M059J (cell line): ENCODE measurements at places on chromosomes 7 and 10. TPM values are rescaled to one million over a fixed set of nuclear protein-coding genes. Genes with fewer than 3 reads are reported as not detected.

Gene TAS2R16
- not detected in 2 replicates for total RNA-seq

Gene MACROH2A2
- 2.1 TPM in 2 replicates for total RNA-seq

Gene WBP1L
- total RNA-seq: 24.9 and 31.3 TPM in 2 replicates

Gene HOXA9
- total RNA-seq: 66.1 and 66.8 TPM in 2 replicates

Gene UPK3BL1
- 4.0 and 6.2 TPM in 2 replicates for total RNA-seq

Gene PRKCQ
- total RNA-seq: 0.10 TPM in 1 of 2 replicates, not detected in the other

Gene PRKG1
- 1.7 and 2.2 TPM in 2 replicates for total RNA-seq

Gene SLC18A2
- total RNA-seq: not detected in 2 replicates

Gene MRPS24
- total RNA-seq: 206 and 260 TPM in 2 replicates

Gene CYP2C19
- total RNA-seq: not detected in 2 replicates

Gene DENND2A
- total RNA-seq: 11.5 and 19.9 TPM in 2 replicates

Gene CPA2
- total RNA-seq: 0.17 and 3.0 TPM in 2 replicates

Gene CLDN3
- not detected in 2 replicates for total RNA-seq

Gene FLNC
- 60.7 and 150 TPM in 2 replicates for total RNA-seq

Gene RBM20
- total RNA-seq: 0.02 and 1.8 TPM in 2 replicates

Gene ARHGAP21
- 22.3 and 26.4 TPM in 2 replicates for total RNA-seq

Gene CDC14C
- 0.07 and 0.10 TPM in 2 replicates for total RNA-seq

Gene IQCE
- 7.9 and 11.2 TPM in 2 replicates for total RNA-seq

Gene HYAL4
- total RNA-seq: not detected in 2 replicates

Gene CFAP69
- total RNA-seq: 1.6 and 3.2 TPM in 2 replicates

Gene RBM17
- total RNA-seq: 15.5 and 17.1 TPM in 2 replicates

Gene GCK
- not detected in 2 replicates for total RNA-seq

Gene FAM25C
- not detected in 2 replicates for total RNA-seq

Gene CTAGE6
- total RNA-seq: not detected in 2 replicates

Gene SERPINE1
- 102 and 119 TPM in 2 replicates for total RNA-seq

Gene CDHR3
- total RNA-seq: 0.52 and 2.1 TPM in 2 replicates

Gene FZD8
- 3.6 and 5.1 TPM in 2 replicates for total RNA-seq

Gene HOXA13
- 1.4 and 3.4 TPM in 2 replicates for total RNA-seq

Gene TLX1
- not detected in 2 replicates for total RNA-seq

Gene PON3
- total RNA-seq: 0.49 TPM in 1 of 2 replicates, not detected in the other
